ENCODE measurements at places on chromosomes 13 and 19.

GRCh38 chr19:10120538-10121189 is 965 bp upstream of the EIF3G start:
- DNase-seq: no peak

GRCh38 chr19:16381756-16382401 is 57.3 kb downstream of the KLF2 start:
- no peak for DNase-seq

DNA sequence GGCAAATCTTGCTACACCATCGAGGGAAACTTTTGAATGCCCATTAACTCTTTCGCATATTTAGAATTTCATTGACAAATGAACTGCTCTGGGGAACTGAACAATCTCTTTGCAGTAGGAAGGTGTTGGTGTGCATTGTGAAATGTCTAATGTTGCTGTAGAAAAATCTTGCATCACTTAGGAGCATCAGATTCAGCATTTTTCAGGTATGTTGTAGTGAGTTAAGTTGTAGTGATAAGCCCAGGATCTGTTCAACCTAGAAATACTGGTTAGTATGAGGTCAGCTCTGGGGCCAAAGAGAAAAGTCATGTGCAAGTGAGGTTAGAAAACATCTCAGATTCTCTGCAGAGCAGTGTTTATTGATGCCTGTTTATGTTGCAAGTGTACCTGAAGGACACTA is 4.1 kb downstream of the FRY start:
- no peak for DNase-seq

- no peak for DNase-seq
Observed at GRCh38 chr19:17536955-17537354, 18.5 kb upstream of the COLGALT1 start.

DNA sequence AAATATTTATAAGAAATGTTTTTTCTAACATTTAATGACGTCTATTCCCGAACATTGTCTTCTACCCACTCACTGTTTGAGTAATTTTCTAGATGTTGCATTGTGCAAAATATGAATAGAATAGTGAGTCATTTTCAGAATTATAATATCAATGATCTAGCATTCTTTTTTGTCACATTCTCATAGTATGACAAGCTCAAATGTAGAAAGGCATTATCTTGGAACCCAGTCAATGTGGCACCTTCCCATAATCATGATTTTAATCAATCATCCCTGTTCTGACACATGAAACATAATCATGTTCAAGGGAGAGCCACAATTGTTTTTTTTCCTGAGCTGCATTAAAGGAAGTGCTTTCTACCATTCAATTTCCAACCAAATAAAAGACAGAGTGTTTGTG is 265.8 kb downstream of the OXGR1 start:
- DNase-seq: no peak

- no peak for DNase-seq
Observed at GRCh38 chr13:52837850-52838249, 10.6 kb downstream of the PCDH8 start.

GRCh38 chr19:17847538-17848366 is at the start of gene JAK3:
JAK3 (minus strand) TSS chr19:17847982; CDS start chr19:17844417, 3,565 bp downstream.
- DNase-seq: peak; percentile 83

GRCh38 chr19:49863935-49864320 is 3.4 kb downstream of the PNKP start:
- DNase-seq: no peak

GRCh38 chr19:35120492-35120891 is 4.9 kb downstream of the FXYD3 start:
- DNase-seq: no peak

- DNase-seq: peak; percentile 16
Observed at GRCh38 chr19:53132141-53132991, at the start of gene ZNF415. ZNF415 (minus strand) TSS chr19:53132910; CDS start chr19:53122676, 10,234 bp downstream.

- no peak for DNase-seq
Observed at GRCh38 chr13:103531278-103531677, 465.1 kb upstream of the SLC10A2 start.

DNA sequence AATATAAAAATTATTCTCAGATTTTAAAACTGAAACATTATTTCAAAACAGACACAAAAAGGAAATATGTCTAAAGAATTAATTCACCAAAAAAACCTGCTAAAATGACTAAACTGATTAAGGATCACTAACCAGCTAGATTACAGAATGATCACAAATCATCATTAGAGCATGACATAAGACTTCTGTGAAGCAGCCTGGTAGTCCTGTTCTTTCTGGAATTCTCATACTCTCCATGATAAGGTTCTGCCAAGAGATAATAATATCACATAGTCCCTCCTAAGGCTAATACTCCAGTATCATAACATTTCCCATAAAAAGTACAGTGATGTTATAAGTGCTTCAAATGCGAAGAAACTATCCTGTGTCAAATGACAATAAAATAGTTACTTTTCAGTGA is 1814.9 kb downstream of the SLITRK5 start:
- no peak for DNase-seq

DNA sequence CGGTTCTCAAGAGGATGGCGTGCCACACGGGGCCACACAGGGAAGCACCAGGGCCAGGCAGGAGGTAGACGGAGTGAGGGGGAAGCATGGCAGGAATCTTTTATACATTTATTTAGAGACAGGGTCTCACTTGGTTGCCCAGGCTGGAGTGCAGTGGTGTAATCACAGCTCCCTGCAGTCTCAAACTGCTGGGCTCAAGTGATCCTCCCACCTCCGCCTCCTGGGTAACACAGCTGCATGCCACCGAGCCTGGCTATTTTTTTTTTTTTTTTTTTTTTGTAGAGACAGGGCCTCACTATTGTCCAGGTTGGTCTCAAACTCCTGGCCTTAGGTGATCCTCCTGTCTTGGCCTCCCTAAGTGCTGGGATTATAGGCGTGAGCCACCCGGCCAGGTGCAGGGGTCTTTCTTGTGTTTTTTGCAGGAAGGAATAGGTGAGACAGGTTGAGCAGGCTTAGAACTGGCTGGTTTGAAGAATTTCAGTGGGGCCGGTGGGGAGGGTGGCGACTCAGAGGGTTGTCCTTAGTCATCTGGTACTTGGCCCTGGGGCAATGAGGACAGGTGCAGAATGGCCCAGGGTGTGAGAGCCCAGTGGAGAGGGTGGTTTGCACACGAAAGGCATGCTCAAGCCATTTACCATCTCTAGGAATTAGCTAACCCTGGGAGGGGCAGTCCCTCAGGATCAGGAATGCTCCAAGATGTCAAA is 7.6 kb downstream of the SSC5D start:
- DNase-seq: no peak

DNA sequence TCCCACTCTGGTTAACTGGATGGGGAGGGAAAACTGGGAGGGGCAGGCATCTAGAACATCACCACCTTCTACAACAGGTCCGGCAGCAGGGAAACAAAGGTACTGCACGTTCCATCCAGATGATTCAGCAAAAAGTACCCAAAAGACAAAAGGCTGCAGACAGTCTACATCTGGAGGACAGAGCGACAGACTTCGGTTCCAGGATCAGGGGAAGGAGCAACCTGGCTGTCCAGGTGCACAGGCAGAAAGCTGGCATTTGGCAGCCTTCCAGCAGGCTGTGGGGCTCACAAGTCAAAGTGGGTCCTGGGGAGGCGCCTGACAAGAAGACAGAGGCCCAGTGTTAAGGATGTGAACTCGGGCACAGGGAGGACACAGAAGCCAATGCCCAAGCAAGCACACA is 202.9 kb downstream of the SUCLA2 start:
- DNase-seq: no peak

- peak; percentile 34 for DNase-seq
Observed at GRCh38 chr19:15378534-15379082, 979 bp downstream of the AKAP8 start.

GRCh38 chr19:424546-424945 is 15.6 kb upstream of the C2CD4C start:
- no peak for DNase-seq

Data from central memory CD4-positive, alpha-beta T cell (primary cell).